NCI-H1092 (cell line): ENCODE measurements at places on chromosomes 16 and 17.

- DNase-seq = no peak
Measured at GRCh38 chr16:83963277-83964119, 4.5 kb upstream of the NECAB2 start.

DNA sequence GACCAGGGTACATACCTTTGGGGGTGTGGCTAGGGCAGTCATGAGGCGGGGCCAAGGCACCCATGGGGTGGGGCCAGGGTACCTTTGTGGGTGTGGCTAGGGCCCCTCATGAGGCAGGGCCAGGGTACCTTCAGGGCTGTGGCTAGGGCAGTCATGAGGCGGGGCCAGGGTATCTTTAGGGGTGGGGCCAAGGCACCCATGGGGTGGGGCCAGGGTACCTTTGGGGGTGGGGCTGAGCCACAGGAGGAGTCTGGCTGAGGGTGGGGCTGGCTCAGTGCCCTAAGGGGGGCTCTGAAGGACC lies 3.5 kb downstream of the GNG13 start:
- no peak for DNase-seq

- DNase-seq = no peak
Measured at GRCh38 chr16:22191532-22192260, 14.4 kb upstream of the EEF2K start.

DNA sequence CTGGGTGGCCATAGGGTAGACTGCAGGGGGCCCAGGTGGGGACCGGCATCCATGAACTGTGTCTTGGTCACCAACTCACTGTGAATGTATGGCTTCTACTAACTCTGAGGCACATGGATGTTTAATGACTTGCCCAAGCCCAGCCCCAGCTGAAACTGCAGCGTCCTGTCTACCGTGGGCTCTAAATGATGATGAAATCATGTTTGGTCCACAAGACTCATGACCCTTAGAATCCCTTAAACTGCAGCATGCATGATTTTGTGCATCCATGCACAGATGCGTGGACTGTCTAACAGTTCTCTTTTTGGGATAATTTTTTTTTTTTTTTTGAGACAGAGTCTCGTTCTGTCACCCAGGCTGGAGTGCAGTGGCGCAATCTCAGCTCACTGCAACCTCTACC lies 32.4 kb upstream of the CREBBP start:
- no peak for DNase-seq

DNA sequence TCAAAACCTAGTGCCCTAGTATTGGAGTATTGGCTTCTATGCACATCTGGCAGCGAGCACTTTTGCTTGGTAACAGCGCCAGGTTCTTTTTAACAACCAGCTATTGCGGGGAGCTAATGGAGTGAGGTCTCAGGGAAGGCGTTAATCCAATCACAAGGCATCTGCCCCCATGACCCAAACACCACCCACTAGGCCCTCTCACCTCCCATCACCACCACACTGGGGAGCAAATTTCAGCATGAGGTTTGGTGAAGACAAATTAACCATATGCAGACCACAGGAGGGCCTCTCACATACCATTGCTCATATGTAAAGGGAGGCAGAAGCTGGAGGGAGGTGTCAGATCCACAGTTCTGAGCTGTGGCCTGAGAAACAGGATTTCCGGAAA lies 893 bp upstream of the ODF4 start:
- DNase-seq = no peak

GRCh38 chr17:11535231-11535630 lies 63.0 kb upstream of the DNAH9 start:
- no peak for DNase-seq

GRCh38 chr16:67847064-67847861 lies at the start of gene CENPT:
CENPT (minus strand) TSS chr16:67847693; CDS start chr16:67833859, 13,834 bp downstream.
- no peak for DNase-seq

DNA sequence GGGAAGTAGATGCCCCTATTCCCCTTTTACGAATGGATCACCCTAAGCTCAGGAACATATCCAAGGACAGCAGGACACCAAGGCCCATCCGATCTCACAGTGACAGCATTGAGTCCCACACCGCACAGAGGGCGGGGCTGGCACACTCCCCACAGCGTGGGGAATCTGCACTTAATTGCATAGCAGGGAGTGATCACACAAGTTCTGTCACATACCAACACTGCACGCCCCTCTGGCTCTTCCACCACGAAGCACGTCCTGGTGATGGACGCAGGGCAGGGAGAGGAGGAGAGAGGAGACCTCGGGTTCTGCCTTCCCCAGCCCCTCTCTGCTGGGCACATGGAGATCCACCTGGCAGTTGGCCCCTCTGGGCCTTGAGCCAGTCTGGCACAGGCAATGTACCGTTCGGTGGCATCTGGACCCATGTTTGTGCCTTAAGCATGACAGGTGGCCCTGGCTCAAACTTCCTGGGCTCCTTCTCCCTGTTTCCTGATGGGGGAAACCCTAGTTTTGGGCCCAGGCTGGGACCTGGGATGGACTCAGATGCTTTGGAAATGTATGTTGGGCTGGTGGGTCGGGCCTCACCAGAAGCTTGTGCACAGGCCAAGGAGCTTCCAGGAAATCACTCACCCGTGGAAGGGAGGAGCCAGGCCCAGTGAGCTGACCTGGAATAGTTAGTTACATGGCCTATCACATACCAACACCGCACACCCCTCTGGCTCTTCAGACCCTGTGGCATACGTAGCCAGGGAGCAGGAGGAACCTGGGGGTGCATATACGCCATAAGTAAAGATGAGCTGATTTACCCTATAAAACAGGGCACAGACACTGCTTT lies 35.1 kb upstream of the CREBBP start:
- DNase-seq = no peak

GRCh38 chr17:63015824-63016223 lies 49.8 kb downstream of the TANC2 start:
- no peak for DNase-seq

GRCh38 chr17:40364906-40365305 lies 369 bp upstream of the GJD3 start:
- no peak for DNase-seq

DNA sequence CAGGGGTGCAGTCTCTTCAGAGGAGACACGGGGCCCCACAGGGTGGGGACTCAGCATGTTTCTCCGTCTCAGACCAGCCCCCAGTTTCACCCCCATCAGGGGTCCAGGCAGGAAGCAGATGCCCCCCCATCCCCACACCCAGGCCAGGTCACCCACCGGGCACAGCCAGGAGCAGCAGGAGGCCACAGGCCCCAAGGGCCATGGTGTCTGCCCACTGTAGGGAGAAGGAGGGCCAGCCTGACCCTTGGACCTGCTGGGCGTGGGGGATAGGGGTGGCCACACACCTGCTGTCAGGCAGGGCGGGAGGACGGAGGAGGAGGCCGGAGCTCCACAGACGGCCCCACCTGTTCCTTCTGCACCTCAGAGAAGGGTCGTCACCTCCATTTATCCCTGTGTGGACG lies at the start of gene TPSG1:
TPSG1 (minus strand) TSS at position 218 of the 401 bp plus-strand sequence; CDS start at position 202, 16 bp downstream.
- DNase-seq = no peak

DNA sequence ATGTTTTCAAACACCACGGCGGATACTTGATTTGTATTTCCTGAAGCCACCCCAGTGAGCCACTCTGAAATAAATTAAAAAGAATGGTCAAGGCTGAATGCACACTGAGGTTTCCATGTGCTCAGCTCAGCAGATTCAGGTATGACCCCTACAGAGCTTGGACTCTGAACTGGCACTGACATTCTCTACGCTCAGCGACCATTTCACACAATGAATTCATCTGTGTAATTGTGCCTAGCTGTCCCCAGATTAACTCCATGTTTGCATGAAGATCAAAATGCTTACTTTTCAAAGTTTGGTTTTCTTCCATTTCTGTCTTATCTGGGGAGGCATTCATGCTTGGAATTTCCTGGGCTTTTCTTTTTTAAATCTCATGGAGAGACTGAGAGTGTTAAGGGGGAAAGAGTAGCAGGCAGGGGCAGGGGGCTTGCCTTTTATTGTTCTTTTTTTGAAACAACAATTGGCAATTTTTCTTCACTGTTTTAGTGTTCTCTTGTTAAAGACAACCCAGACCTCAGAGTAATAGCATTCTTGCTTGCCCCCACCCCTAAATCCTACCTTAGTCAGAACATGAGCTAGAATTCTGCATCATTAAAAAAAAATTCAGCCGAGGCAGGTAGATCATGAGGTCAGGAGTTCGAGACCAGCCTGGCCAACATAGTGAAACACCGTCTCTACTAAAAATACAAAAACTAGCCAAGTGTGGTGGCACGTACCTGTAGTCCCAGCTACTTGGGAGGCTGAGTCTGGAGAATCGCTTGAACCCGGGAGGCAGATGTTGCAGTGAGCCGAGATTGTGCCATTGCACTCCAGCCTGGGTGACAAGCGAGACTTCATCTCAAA lies 85.5 kb upstream of the HNF1B start:
- DNase-seq = no peak

DNA sequence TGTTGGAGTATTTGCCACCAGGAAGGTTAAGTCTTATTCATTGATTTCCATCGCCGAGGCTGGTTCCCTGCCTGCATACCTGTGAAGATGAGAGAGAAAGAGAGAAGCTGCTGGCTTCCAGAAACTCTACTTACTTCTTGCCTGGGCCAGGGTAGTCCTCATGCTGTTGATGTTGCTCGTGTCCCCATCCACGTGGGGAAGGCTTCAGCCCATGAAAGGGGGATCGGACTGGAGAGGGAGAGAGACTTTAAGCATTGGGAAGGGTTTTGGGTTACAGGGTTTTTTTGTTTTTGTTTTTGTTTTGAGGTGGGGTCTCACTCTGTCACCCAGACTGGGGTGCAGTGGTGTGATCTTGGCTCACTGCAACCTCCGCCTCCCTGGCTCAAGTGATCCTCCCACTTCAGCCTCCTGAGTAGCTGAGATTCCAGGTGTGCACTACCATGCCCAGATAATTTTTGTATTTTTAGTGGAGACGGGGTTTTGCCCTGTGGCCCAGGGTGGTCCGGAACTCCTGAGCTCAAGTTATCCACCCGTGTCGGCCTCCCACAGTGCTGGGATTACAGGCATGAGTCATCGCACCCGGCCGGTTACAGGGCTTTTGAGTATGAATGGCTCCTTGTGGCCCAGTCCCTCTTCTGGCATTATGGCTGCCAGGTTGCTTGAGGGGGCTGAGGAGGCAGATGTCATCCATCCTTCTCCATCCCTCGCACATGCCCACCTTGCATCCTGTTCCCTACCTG lies 26.6 kb downstream of the ITGB3 start:
- no peak for DNase-seq

DNA sequence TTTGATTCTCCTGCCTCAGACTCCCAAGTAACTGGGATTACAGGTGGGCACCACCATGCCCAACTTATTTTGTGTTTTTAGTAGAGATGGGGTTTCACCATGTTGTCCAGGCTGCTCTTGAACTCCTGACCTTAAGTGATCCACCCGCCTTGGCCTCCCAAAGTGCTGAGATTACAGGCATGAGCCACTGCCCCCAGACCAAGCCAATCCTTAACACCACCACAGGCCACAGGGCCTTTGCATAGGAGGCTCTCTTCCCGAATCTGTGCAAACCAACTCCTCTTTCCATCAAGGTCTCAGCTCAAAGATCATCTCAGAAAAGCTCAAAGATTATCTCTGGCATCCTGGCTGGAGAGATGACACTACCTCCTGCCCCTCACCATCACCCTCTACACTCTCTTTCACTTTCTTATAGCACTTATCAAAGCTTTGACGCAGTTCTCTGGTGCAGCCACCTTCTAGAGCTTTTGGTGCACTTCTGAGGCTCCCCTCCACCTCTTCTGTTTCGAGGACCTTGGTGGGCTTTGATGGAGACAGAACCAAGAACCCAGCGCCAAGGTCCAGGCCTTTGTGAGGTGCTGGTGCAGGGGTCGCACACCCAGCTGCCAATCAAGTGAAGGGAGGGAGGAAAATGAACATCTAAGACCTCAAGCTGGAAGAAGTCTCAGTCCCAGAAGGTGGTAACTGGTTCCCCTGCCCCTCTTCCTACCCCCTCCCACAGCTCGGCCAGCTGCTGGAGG lies 23.2 kb upstream of the PHB1 start:
- DNase-seq = no peak

GRCh38 chr16:730666-731509 lies 4.0 kb downstream of the HAGHL start:
- no peak for DNase-seq

DNA sequence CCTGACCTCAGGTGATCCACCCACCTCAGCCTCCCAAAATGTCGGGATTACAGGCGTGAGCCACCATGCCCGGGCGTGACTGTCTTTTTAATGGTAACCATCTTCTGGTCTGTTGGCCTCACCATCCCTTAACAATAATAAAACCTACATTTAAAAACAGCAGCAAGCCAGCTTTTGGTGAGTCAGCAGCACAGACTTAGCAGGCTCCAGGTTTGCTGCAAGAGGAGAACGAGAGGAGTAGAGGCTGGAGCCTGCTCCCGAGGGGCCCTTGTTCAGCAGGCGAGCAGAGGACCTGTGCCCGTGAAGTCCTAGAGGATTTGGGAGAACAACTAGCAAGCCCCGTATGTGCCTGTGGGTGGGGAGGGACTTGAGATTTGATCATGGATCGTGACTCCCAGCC lies 35.7 kb downstream of the MYH13 start:
- DNase-seq = no peak

DNA sequence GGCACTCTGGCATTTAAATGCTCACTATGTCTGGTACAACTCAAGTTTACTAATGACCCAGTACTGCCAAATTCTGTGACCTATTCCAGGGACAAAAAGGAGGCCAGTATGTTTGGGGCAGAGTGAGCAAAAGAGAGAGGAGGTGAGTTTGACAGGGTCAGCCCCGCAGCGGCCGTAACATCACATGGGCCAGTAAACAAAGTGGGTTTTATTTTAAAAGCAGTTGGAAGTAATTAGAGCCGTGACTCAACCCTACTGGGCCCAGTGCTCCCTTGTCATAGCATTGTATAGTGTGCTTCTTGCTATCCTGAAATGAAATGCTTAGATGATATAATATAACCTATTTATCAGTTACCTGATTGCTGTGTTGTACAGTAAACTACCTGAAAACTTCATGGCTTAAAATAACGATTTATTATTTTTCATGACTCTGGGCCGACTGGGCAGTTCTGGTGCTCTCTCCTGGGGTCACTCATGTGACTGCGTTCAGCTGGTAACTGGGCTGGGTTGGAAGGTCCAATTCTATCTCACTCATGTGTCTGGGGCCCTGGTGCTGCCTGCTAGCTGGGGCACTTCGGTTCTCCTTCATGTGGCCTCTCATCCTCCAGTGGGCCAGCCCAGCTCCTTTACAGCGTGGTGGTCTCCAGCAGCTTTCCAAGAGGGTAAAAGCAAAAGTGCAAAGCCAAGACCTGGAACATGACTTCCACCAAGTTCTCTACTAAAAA lies 27.4 kb downstream of the IQCK start:
- DNase-seq = no peak

- DNase-seq = no peak
Measured at GRCh38 chr16:911604-912321, 59.0 kb downstream of the LMF1 start.
